ENCODE measurements at places on chromosomes 4 and X. TPM values are rescaled to one million over a fixed set of nuclear protein-coding genes. Genes with fewer than 3 reads are reported as not detected.

The ARR3 gene
- not detected for total RNA-seq

The KLB gene
- not detected for total RNA-seq

The CDX4 gene
- not detected for total RNA-seq

The CXCR3 gene
- not detected for total RNA-seq

The AFP gene
- 1.2 TPM for total RNA-seq

The ENPEP gene
- total RNA-seq, result 2.3 TPM

The NMU gene
- total RNA-seq, result not detected

The FOXR2 gene
- not detected for total RNA-seq

The SPANXC gene
- total RNA-seq, result not detected

The NPNT gene
- total RNA-seq, result not detected

The GSX2 gene
- not detected for total RNA-seq

The TRPC5OS gene
- total RNA-seq, result not detected

The FAM47E gene
- total RNA-seq, result under 0.01 TPM

The CYTL1 gene
- not detected for total RNA-seq

The ZNF185 gene
- 2.5 TPM for total RNA-seq

The SYTL5 gene
- under 0.01 TPM for total RNA-seq

The PNMA5 gene
- total RNA-seq, result not detected

The ARHGAP36 gene
- total RNA-seq, result not detected

The SPANXA1 gene
- not detected for total RNA-seq

The CLDN34 gene
- not detected for total RNA-seq

The FDCSP gene
- total RNA-seq, result not detected

The DCX gene
- not detected for total RNA-seq

The IL13RA1 gene
- total RNA-seq, result 35.8 TPM

The BRS3 gene
- not detected for total RNA-seq

The HEPH gene
- total RNA-seq, result 2.0 TPM

The AFAP1 gene
- 53.7 TPM for total RNA-seq

The SLC9B1 gene
- total RNA-seq, result 0.29 TPM

The AFF2 gene
- total RNA-seq, result not detected

The BMPR1B gene
- 0.29 TPM for total RNA-seq

The LEF1 gene
- 1.9 TPM for total RNA-seq

The CCNQ gene
- 46.8 TPM for total RNA-seq

The SSX2B gene
- not detected for total RNA-seq

The TMPRSS11B gene
- not detected for total RNA-seq

The STK32B gene
- not detected for total RNA-seq

The ADGRL3 gene
- total RNA-seq, result not detected

The SH2D1A gene
- not detected for total RNA-seq

The PAGE1 gene
- not detected for total RNA-seq

The LGI2 gene
- total RNA-seq, result not detected

The CXCL10 gene
- total RNA-seq, result not detected

The GAGE12J gene
- not detected for total RNA-seq

The AGTR2 gene
- not detected for total RNA-seq

The PCDH18 gene
- total RNA-seq, result 65.7 TPM

The CTAG2 gene
- not detected for total RNA-seq

The NEXMIF gene
- total RNA-seq, result not detected

The DDIT4L gene
- total RNA-seq, result 3.5 TPM

The F8A3 gene
- 3.5 TPM for total RNA-seq

The IL1RAPL1 gene
- 0.58 TPM for total RNA-seq

The RAB41 gene
- total RNA-seq, result not detected

The BTK gene
- not detected for total RNA-seq

The ARSD gene
- total RNA-seq, result 14.1 TPM

The MAGEA8 gene
- not detected for total RNA-seq

The P2RY8 gene
- total RNA-seq, result not detected

The THOC2 gene
- 37.5 TPM for total RNA-seq

All from myometrial cell (primary cell).